Fibroblast of skin of left quadriceps (primary cell): ENCODE measurements at places on chromosomes 7 and 10.

DNA sequence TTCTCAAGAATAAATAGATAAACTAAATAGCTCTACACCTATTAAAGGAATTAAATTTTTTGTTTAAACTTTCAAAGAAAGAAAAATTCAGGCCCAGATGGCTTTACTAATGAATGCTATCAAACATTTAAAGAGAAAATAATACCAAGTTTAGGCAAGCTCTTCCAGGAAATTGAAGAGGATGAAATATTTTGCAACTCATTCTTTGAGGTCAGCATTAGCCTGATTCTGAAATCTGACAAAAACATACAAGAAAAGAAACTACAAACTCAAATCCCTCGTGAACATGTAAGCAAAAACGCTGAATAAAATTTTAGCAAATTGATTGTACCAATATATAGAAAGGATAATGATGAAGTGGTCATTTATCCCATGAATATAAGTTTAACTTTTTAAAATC is 93.4 kb downstream of the RTKN2 start:
- no peak for DNase-seq

DNA sequence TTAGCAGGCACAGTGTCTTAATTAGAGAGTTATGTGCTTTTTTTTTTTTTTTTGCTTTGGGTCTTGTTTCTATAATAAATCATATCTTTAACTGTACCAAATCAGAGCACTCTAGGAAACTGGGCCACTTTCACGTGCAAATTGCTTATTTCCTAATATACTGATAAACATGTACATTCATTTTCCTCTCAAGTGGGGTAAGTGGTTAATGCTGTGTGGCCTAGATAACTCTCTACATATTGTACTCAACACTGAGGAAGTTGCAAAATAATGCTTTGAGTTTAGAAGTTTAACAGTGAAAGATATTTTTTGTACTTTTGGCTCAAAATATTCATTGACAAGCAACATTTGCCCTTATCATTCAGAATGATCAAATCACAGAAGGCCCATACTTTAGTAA is 115.9 kb upstream of the IFRD1 start:
- peak; percentile 3 for DNase-seq

DNA sequence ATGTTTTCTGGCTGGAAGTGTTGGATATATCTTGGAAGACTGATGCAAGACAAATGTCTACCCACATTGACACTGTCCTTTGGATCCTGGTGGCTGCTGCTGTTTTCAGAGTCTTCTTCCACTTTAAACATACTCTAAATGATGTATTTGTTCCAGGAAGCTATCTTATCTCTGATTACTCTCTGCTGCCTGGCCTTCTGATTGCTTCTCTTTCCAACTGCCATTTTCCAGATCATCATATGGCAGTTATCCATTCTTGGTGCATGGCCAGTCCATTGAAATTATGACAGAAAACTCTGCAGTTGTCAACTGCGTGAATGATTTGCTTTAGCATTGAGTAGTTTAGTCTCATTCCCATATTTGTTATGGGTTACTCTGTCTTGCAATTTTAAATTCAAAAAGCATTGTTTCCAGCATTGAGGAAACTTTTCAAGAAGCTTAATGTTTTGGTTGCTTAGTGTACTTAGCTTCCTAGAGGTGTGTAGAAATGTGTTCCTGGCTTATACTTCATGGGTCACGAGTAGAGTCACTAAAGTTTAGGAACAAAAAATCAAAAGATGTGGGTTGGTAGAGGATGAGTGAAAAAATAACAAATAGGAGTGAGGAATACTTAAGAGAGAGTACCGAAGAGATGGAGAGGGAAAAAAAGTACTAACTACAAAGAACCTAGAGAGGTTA is 268.3 kb upstream of the MTPN start:
- no peak for DNase-seq

DNA sequence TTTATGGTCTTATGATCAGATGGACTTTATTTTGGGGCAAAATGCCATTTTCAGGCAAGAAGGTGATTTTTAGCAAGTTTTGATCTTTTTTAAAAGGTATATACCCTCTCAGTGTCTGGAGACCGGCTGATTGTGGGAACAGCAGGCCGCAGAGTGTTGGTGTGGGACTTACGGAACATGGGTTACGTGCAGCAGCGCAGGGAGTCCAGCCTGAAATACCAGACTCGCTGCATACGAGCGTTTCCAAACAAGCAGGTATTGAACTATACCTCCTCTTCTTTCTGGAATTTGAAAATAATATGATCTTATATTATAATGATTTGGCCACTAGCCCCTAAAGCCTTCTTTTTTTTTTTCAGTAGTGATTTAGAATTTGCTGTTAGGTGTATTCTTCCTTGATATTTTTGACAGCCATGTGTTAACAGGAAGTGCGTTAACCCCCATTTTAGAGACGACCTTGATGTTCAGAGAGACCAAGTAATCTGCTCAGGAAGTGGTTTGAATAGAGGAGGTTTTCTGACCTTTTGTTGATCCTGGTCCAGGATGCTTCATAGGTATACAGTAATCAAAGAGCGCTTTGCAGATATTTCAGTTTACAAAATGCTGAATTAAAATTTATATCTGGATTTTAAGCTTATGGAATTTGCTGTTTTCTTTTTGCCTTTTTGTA is 6.2 kb downstream of the BUB3 start:
- DNase-seq: no peak

DNA sequence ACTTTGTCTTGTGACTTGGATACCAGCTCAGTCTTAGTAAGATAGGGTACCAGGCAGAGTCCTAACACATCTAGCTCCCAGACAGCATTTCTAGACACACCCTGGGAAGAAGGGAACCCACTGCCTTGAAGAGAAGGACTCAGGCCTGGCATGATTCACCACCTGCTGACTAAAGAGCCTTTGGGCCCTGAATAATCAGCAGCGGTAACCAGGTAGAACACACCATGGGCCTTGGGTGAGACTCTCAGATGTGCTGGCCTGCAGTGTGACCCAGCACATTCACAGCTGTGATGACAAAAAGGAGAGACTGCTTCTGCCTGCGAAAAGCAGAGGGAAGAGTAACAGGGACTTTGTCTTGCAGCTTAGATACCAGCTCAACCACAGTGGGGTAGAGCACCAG is 10.4 kb upstream of the TNKS2 start:
- DNase-seq: no peak

DNA sequence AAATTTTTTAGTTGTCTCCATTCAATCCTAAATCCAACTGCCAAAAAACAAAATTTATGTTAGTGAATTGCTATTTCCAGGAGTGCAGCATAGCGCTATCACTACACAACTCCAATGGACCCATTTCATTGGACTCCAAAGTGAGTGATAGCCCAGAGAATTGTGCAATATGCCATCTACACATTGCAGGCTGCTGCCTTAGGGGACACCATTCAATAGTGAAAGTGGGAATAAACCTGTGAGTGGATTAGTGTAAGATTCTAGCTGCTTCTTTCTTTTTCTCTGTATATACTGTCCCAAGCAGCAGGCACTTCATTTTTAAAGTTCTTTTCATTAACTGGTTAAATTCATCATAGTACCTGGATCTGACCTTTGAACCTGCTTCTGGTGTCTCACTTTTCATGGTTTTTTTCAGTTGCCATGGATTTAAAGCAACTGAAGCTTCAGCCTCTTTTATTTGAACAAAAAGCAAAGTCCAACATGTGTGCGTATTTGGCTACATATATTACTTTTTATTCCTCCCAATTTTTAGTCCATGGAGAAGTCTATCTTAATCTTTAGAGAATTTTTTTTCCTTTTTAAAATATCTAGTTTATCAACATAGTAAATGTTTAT is 97.3 kb downstream of the DGKB start:
- no peak for DNase-seq

DNA sequence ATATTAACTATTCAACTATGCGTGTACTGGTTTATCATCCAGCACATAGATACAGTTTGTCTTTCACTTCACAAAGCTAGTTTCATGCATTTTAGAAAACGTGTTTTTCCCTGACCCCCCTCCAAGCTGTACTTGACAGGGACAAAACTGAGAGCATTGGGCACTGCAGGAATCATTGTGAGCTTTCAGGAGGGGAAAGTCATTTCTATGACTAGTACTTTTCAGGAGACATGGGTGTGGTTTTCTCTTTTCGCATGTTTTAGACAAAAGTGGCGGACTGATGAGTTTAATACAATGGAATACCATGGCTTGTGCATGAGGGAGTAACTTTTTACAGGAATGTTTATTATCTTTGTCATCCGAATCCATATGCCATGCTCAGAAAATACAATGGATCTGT is 42.7 kb downstream of the NRG3 start:
- no peak for DNase-seq

DNA sequence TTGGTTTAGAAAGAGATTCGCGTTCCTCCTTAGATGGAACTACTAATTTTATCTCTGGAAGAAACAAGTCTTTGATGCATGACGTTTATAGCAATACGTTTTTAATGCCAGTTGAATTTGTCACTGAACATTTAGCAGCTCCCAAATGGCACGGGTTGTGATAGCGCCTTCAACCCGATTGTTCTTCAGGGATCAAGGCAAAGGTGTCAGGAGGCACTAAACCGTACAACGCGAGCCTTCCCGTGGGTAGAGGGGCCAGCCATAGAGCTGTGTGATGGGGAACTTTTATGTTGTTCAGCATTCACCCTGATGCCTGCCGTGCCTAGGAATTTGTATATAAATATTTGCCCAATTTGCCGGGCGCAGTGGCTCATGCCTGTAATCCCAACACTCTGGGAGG is 3.4 kb downstream of the GET4 start:
- no peak for DNase-seq

DNA sequence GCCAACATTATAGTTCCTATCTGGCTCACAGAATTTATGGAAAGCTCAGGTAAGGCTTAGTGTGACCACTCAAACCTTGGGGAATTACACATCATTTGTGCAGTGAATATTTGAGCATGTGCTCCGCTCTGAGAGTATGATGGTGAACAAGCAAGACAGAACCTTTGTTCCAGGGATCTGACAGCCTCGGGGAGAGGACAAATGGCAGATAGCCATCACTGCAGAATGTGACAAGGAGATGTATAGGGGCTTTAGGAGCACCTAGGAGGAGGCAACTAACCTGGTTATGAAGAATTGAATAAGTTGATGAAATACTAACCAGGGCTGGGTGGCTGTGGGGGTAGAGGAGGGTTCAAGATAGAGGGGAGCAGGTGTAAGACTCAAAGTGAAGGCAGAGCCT is 290.5 kb downstream of the GFRA1 start:
- no peak for DNase-seq

DNA sequence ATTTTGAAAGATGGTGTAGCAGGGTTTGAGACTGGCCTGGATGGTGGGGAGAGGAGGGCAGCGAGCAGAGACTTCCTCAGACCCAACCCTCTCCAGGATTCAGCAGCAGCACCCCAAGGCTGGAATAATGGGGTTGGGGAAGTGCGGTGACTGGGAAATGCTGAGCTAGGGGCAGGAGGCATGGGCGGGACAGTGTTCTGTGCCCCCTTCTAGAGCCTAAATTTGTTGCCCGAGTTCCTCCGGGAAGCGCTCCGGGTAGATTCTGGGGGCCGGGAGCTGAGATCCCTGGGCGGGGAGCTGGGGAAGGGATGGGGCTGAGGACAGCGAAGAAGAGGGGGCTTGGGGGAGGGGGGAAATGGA is at the start of gene CHAT:
CHAT (plus strand) TSS at position 156 of the 360 bp plus-strand sequence; CDS start at position 309, 153 bp downstream.
- DNase-seq: no peak

DNA sequence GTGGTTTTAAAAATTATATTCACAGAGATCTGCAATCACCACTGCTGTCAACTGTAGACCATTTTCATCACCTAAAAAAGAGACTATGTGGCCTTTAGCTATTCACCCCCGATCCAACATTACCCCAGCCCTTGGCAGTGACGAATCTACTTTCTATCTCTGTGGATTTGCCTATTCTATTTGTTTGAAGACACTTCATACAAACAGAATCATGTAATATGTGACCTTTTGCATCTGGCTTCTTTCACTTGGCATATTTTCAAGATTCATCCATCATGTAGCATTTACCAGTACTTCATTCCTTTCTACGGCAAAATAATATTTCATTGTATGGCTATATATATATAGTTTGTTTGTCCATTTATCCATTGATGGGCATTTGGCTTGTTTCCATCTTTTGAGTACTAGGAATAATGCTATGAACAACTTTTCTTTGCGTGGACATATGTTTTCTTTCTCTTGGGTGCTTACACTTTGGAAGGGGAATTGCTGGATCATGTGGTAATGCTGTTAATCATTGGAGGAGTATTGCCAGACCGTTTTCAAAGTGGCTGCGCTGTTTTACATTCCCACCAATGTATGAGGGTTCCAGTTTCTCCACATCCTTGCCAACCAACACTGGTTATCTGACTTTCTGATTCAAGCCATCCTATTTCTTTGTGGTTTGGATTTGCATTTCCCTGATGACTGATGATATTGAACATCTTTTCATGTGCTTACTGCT is 22.3 kb downstream of the ADAMTS14 start:
- peak; percentile 82 for DNase-seq
